Fibroblast of skin of right biceps (primary cell): ENCODE measurements at places on chromosomes 12 and 14.
A peak's percentile ranks its signal among the peaks of the same experiment; 100 is the strongest.

DNA sequence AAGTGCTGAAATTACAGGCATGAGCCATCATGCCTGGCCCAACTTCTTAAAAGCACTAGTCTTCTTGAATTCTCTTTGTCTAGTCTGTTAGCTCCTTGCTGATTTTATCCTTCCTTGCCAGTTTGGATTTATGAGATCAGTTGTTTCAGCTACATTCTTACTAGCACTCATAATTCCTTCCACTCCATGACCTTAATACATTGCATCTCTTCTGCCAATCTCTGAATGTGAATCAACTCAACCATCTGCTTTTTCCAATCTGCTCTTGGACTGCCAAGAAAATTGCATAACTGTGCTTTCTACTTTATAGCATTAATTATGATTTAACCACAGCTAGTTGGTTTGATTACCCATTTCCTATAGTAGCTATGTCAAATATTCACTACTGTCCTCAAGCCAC is 14.9 kb upstream of the HEATR5A start:
- peak; percentile 68 for DNase-seq

- peak; percentile 48 for DNase-seq
Measured at GRCh38 chr14:33938131-33938949, 12.5 kb downstream of the EGLN3 start.

DNA sequence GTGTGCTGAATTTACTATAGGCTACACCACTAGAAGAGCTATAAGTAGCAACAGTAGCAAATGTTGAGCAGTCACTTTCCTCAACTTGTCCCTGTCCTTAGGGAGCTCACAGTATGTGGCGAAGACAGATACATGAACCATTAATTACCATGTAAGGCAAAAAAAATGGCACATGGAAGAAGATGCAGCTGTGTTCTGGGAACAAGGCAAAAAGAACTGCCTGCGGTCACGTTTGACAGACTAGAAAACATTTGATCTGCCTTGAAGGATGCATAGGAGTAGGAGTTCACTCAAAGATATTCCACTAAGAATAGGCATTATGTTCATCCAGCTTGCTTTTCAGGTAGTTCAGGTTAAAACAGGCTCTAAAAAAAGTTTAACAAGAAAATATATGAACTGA is 46.5 kb upstream of the IFNG-AS1 start:
- DNase-seq = no peak

- peak; percentile 43 for DNase-seq
Measured at GRCh38 chr12:761256-761655, 8.9 kb downstream of the WNK1 start.
